ENCODE measurements at places on chromosomes 7 and 10. TPM values are rescaled to one million over a fixed set of nuclear protein-coding genes. Genes with fewer than 3 reads are reported as not detected.

The SBDS gene
- total RNA-seq: 111 TPM

The CTAGE4 gene
- 3.0 TPM for total RNA-seq

The SEMA4G gene
- total RNA-seq: 8.1 TPM

The CADPS2 gene
- 50.3 TPM for total RNA-seq

The HSPB1 gene
- total RNA-seq: 446 TPM

GRCh38 chr10:12556039-12556438 is 206.7 kb downstream of the CAMK1D start:
- no peak for DNase-seq

GRCh38 chr10:12490963-12491362 is 141.6 kb downstream of the CAMK1D start:
- no peak for DNase-seq

- DNase-seq: no peak
Measured at GRCh38 chr7:69871886-69872569, 273.8 kb downstream of the AUTS2 start.

DNA sequence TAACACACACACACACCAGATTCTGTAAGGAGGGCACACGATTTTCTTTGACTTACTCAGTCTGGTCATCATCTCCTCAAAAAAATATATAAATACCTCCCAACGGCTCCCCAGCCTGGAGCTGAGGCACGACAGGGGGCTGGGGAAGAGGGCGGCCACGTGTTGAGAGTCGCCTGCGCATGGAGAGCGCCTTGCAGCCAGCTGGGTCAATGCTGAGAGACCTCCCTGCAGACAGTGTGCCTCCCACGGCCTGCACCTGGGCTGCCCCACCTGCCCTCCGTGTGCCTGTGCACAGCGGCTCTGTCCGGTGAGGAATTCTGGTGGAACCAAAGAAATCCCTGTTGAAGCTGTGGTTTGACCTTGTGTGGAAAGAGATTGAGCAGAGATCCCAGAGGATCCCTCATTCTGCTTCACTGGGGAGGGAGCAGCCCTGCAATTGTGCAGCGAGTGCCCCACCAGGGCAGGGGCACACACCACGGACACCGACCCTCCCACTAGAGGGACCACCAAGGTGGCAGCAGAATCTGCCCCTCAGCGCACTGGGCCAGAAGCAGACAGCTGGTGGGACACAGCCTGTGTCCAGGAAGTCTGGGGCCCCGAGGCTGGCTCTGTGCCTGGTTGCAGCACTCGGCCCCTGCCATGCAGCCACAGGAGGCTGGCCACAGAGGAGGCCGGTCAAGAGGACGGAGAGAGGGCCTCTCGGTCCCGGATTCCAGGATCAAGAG is 150.5 kb upstream of the PPP2R2D start:
- no peak for DNase-seq

DNA sequence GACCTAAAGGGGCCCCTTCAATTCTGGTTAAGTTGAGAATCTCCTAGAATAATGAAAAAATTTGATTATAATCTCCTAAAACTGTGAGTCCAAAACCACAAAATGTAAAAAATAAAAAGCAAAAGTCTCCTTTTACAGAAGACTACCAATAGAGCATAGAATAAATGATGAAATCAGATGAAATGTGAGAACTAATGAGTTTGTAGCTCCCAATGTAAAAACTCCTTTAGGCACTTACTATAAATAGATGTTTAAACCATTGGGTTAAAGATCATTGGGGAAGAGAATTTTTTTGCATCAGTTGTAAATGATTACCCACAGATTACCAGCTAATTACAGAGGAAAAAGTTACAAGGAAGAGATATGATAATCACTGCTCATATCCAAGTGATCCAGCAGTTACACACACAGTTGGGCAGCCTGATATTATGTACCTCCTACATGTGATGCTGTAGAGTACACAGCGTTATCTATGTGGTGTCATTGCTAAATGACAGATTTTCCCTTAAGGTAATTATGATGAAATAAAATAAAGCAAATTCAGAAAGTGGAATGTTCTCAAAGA is 282.7 kb upstream of the SEMA3D start:
- DNase-seq: no peak

- no peak for DNase-seq
Measured at GRCh38 chr7:119436882-119437281, 836.1 kb upstream of the KCND2 start.

GRCh38 chr10:8043569-8044306 is 10.8 kb upstream of the GATA3 start:
- DNase-seq: peak; percentile 69

DNA sequence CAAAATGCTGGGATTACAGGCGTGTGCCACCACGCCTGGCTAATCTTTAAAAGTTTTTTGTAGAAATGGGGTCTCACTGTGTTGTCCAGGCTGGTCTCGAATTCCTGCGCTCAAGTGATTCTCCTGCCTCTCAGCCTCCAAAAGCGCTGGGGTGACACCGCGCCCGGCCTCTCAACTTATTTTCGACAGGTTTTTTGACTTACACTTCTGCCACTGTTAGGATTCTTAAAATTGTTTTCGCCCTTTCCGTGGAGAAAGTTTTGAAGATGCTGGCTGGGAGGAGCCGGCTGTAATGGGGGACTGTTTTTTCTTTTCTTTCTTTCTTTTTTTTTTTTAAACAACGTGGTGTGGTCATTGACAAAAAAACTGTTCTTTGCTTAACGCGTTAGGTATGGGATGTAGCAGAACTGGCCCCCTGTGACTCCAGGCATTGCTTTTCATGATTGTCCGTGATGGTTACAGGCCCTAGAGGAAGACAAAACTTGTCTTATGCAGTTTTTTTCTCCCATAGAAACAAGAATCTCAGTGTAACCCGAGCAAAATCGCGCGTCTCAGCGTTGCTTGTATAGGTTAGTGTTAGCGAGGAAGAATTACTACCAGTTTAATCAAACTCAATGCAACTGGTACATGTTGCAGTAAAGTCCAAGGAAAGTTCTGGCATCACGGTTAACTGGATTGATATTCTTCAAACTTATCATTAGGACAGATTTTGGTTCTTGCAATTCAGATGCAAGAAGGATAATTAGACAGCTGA is 72.2 kb downstream of the DAGLB start:
- DNase-seq: no peak

DNA sequence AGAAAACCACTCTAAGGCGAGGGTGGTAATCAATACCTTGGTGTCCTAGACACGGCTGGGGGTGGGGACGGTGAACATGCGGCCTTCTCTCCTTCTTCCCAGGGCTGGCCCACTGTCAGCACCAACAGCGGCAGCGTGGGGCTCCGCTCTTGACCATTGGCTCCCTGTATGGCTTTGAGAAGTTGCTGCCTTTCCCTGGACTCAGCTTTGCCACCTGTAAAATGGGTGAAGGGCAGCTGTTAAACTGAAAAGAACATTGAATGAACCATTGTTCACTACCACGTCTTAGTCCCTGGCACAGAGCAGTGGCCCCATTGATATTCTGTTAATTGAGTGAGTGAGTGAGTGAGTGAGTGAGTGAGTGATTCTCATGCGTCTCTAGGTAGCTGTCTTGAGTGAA is 95.3 kb downstream of the ZMIZ1 start:
- DNase-seq: no peak

DNA sequence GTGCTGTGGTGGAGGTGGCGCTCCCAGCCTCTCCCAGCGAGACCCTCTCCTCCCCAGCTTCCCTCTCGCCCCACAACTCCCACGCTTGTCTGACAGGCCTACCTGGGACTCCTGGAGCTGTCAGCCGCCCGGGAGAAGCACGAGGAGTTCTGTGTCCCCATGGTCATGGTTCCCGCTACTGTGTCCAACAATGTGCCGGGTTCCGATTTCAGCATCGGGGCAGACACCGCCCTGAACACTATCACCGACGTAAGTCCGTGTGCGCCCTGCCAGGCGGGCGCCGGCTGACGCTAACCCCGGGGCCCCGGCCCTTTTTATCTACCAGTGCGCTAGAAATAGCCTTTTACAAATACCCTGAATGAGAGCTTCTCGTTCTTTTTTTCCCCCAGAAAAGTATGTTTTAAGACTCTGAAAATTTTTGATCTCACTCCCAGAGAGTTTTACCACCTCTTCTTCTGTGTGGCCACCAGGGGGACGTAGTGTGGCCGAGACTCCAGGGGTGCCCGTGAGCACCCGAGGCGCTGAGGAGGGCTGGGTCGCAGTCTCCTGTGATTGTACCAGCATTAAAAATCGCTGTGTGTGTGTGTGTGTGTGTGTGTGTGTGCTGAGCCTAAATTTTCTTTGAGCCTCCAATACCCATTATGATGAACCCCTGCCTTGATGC is 52.6 kb downstream of the PFKP start:
- no peak for DNase-seq

DNA sequence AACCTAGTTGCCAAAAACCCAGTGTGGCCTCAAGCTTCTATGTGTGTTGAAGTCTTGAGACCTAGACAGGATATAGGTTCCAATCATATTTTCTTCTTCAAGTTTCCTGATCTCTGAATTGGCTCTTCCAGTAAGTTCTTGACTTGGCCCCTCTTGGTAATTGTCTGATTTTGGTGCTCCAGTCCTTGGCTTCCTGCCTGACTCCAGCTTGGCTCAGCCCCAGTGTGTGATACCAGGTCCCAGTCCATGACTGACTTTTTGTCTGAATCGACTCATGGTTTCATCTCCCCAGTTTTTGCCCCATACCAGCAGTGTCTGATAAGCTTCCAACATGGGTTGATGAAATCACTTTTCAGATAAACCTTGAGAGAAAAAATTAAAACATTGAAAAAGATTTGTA is 72.3 kb downstream of the FAS start:
- no peak for DNase-seq

Data from upper lobe of left lung (tissue), 6 donors.